Myocyte (in vitro differentiated cells): ENCODE measurements at places on chromosomes 2 and 18.

DNA sequence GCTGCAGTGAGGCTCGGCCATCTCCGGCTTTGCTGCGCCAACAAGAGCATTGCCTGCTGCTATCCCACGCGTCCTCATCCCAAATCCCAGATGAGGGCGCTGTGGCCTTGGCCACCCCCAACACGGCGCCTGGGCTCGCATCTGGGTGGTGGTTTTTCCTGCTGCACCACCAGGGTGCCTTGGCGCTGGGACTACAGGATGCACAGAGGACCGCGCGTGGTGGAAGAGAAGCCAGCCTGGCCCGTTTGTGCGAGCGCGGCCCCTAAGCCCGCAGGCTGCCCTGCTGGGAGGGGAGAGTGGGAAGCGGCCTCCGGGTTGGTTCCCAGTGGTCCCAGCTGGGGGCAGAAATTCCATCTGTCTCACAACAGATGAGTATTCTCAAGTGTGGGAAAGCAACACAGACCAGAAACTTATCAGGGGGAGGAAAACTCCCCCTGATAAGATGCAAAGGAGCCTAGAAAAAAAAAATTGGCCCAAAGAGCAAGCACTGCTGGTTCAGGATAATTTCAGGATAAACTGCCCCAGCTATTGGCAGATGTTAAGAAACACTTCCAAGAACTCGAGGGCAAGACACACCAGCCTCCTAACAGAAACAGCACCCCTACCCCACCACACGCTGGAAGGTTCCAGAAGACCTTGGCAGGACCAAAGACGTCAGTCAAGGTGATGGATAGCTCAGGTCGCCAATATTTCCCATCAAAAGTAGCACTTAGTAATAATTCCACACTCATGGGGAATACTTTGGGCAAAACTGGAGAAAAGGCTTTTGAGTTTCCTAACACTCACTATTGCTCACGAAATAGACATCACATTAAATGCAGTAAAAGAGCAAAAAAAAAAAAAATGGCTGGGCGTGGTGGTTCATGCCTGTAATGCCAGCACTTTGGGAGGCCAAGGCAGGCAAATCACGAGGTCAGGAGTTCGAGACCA, 152.1 kb downstream of the PXDN start:
- DNase-seq, result no peak

- DNase-seq, result peak; percentile 84
These were observed 9.0 kb upstream of the TMBIM1 start for GRCh38 chr2:218301176-218301819.

- DNase-seq, result no peak
These were observed 206.8 kb downstream of the OTX1 start for GRCh38 chr2:63257473-63257872.

DNA sequence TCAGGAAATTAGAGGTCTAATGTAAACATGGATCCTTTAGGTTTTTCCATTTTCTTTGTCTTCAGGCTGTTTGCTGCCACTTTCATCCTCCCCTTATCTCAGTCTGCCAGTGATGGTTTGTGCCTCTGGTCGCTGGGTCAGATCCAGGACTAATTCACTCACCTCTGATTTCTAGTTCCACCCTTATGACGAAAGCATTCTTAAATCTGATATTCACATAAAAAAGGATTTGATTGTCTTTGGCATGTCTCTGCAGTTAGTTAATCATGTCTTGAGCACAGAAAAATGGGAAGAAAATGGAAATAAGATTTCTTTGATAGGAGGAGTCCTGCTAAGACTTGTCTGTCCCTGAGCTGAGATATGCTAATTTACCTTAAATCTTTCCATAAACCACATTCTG, 4.6 kb downstream of the IL1RL1 start:
- no peak for DNase-seq

- peak; percentile 38 for DNase-seq
These were observed 74.7 kb downstream of the MERTK start for GRCh38 chr2:111972955-111973565.

GRCh38 chr18:42341423-42341822, 386.4 kb downstream of the PIK3C3 start:
- DNase-seq, result no peak

DNA sequence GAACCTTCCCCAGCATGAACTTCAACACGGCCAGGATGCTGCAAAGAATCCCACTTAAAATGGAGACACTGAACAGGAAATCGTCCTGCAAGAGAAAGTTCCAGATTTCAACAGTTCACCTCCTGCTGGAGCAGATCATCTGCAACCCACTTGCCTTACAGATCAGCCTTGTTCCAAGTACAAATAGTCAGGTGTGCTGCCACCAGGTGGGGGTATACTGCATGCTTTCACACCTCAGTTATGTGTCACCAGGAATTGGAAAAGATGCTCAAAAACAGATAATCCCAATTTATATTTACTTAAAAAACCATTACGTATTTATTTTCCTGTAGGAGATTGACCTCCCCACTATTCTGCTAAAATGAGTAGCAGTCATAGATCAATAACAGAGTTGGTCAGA, 212.3 kb downstream of the MGAT5 start:
- peak; percentile 12 for DNase-seq

GRCh38 chr2:222256250-222256649, 42.5 kb downstream of the PAX3 start:
- no peak for DNase-seq
